ENCODE measurements at places on chromosomes 12 and 14. TPM values are rescaled to one million over a fixed set of nuclear protein-coding genes. Genes with fewer than 3 reads are reported as not detected.

KRT75 gene
- polyA plus RNA-seq = 4.9 TPM

GRCh38 chr14:35944847-35945246, 118.7 kb downstream of the BRMS1L start:
- no peak for DNase-seq

DNA sequence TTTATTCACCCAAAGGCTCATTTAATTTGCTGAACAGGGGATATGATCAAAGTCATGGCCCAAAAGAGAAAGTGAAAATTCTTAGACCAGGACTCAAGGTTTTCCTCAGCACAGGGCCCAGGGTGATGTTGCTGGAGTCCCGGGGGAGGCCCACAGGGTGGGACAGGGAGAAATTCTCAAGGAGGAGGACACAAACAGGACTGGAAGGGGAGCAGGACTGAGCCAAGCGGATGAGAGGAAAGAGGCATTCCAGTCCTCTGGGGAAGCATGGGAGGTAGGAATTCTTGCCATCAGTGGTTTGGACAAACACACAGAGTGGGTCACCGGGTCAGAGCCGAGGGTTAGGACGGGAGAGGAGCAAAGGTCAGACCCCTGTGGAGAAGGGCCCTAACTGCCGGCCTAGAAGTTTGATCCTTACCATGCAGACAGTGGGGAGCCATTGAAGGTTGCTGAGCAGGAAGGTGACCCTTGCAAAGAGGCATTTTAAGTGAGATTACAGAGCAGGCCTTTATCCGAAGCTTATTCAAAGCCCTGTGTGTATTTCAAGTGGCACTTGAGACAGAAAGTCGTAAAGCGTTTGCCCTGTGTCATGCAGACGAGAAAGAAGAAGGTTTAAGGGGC, 68.4 kb upstream of the PTGR2 start:
- no peak for DNase-seq

DNA sequence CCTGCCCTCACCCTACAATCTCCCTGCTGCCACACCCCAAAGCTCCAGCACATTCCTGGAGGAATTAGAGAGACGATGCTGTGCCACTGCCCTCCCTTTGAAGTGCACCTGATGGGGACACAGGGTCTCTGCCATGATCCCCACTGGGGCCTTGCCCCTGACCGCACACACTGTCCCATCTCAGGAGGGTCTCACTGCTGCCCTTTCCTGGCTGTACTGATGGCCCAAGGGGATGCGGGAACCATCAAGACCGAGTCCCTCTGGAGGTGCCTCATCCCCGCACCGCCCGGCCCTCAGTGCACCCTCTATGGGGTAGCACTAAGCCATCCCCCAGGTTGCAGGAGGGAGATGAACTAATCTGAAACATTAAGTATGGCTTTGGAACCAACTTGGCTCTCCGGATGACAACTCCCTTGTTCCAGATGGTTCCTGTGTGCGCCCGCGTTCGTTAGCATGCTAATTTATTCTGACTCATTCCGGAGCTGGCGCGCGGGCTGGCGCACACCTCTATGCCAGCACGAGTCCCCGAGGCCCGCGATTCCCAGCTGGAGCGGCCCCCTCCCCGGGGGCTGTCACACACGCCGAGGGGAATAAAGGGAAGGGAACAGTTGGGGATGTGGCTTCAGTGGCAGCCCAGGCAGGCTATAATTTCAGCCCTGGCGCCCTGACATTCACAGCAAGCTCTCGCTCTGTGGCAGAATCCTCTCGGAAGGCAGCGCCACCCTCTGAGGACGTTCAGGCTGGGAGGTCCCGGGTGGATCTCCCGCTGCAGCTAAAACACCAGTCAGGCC, 34.2 kb upstream of the C14orf180 start:
- DNase-seq = no peak

DNA sequence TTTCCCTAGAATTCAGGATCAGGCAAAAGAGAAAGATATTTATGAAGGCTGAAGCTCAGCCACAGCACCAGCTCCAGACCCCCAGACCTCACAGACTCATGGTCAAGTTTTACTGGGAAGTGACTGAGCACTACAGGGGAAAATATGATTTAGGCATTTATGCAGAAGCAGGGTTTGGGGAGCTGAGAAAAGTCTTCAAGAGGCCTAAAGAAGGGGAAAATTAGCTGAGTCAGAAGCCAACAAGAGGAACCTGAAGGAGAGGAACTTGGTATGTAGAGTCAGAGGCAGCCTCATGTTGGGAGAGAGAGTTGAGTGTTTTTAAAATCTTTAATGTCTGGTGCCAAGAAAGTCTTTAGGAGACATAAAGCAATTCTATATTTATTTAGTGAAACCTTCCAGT, 63.0 kb downstream of the FOS start:
- no peak for DNase-seq

- no peak for DNase-seq
Observed at GRCh38 chr12:62468397-62468796, 1.8 kb downstream of the MON2 start.

DNA sequence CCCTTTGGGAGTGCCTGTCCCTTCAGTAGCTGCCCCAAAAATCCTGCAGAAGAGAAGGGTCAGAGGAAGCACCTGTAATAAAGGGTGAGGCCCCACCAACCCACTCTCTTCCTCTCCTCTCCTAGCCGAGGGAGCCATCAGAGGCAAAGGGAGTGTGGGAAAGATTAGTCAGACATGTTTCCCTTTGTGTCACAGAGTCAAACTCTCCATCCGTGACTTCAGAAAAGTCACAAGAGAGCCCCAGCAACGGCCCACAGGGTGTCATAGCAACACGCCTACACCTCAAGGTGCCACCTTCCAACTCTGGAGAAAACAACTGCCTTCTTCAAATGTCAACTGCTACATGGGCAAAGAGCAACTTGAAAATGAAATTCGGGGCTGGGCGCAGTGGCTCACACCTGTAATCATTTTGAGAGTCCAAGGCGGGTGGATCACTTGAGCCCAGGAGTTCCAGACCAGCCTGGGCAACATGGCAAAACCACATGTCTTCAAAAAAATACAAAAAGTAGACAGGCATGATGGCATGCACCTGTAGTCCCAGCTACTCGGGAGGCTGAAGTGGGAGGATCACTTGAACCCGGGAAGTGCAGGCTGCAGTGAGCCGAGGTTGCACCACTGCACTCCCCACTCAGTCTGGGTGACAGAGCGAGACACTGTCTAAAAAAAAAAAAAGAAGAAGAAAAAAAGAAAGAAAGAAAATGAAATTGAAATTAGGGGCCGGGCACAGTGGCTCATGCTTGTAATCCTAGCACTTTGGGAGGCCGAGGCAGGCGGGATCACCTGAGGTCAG, 17.7 kb upstream of the CD27 start:
- DNase-seq = no peak

GRCh38 chr14:56808110-56808382, 2.2 kb downstream of the OTX2 start:
- DNase-seq = no peak
